ENCODE measurements at places on chromosomes 3 and 15.

DNA sequence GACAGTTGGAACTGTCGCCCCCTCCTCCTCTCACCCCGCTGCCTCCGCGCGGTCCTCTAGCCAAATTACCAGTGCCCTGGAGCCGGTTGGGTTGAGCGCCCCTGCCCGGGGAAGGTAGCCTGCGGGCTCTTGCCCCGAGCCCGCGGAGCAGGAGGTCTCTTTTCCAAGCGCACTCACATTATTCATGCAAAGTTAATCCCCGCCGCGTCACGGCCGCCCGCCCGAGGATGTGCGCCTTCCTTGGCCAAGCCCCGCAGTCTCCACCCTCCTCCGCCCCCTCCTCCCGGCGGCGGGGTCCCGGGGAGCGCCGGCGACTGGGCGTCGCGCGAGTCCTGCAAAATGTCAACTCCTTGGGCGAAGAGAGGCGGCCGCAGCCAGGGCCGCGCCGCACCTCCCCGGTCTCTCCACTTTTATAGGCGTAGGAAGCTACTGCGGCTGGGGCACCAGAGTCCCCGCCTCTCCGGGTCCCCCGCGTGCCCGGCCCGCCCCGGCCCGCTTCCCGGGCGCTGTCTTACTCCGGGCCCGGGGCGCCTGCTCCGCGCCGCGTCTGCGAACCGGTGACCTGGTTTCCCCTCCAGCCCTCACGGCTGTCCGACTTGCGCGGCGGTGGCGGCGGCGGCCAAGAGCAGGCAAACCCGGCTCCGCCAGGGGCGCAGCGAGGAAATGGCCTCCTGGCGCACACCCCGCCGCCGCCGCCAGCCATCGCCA, at the start of gene THRB:
TSS of gene THRB (minus strand) at position 233 of the 708 bp plus-strand sequence.
- no peak for DNase-seq

DNA sequence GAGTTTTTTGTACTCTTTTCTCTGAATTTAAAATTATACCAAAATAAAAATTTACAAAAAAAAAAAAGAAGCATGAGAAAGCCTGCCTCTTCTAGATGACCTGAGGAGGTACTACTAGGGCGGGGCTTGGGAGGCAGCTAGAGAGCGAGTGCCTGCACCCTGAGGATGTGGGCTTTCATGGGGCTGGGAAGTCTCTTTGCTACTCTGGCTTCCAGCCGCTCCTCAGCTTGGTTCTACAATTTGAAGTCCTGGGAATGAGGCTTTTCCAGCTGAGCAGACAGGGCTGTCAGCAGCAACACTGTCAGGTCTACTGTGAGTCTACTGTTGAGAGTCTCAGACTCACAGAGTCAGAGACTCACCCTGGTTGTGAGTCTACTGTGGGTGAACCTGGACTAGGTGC, 8.2 kb upstream of the PSTPIP1 start:
- DNase-seq, result peak; percentile 43

GRCh38 chr3:63193647-63194046, 84.5 kb upstream of the SYNPR start:
- DNase-seq, result no peak

DNA sequence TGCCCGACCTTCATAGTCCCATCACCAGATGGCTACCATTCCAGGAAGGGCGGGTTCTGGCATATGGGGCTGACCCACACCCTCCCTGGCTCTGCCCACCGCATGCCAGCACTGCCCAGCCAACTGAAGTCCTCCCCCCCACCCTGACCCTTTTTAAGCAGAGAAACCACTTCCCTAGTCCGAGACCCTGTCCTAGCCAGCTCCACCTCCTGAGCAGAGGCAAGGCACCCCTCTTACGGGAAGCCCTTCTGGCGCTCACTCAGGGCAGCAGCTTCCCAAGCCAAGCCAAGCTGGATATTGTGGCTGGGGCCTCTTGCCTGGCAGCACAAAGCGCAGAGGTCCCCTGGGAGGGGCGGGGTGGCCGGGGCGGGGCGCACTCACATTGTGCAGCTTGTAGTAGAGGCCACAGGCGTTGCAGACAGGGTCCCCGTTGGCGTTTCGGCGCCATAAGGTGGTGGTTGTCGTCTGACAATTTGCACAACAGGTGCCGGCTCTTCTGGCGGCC, 11.5 kb downstream of the GATA2 start:
- DNase-seq, result no peak

DNA sequence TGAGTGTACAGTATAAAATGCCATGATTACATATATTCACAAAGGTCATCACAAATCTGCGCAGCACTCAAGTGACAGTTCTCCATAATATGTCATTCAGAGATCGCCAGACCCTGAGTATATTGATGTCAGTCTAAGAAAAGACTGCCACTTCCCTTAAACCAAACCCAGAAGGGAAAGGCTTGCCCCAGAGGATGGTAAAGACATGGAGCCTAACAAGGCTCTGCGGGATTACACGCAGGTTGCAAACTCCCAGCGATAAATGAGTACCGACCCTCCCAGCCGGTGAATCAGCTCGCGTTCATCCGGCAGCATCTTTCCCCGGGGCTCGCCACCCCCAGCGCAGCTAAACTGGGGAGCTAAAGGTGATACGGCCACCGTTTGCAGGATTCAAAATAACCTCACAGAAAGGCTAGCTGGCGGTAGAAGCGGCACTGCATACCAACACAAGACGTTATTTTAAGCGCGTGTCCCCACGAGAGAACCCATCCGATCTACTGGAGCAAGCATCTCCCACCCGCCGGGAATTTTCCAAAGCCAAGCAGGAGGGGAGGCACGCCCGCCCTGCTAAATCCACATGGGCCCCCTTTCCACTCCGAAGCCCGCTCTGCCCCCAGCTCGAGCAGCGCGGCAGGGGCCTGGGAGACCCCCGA, 643 bp downstream of the MYO5A start:
- DNase-seq, result peak; percentile 68

- DNase-seq, result no peak
Observed at GRCh38 chr3:106688464-106688863, 688.8 kb upstream of the CCDC54 start.

DNA sequence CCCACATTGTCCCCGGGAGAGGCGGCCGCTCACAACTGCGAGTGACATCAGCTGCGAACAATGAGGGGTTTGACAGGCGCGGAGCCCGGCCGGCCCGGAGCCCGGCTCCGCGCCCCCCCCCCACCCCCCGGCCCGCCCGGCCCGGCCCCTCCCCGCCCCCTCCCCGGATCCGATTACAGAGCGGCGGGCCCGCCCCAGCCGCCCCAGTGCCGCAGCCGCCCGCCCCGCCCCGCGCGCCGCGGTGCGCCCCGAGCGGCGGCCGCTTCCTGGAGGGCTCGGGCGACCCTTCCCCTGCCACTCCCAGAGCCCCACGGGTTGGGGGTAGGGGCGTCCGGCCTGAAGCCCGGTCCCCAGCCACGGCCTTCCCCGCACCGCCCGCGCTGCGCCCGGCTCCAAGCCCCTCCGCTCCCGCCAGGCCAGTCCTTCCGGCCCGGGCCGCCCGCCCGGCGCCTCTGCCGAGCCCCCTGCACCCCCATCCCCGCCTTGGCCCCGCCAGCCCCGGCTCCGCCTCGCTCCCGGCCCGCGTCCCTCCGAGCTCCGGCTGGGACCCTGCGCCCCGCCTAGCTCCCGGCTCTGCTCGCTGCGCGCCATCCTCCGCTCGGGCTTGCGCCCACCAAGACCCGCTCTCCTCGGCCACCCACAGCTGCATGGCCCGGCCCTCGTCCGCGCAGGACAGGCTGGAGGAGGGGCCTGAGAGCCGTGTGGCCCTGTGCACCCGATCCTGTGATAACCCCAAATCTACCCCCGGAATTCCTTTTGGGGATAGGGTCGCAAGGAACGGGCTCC, at the start of gene PCBP4:
TSS of gene PCBP4 (minus strand) at position 71 of the 786 bp plus-strand sequence. CDS start 6,214 bp downstream, outside the sequence.
- peak; percentile 71 for DNase-seq

GRCh38 chr3:98603580-98603979, 10.2 kb upstream of the CPOX start:
- DNase-seq, result no peak
